ENCODE measurements at places on chromosomes 2 and 18.

DNA sequence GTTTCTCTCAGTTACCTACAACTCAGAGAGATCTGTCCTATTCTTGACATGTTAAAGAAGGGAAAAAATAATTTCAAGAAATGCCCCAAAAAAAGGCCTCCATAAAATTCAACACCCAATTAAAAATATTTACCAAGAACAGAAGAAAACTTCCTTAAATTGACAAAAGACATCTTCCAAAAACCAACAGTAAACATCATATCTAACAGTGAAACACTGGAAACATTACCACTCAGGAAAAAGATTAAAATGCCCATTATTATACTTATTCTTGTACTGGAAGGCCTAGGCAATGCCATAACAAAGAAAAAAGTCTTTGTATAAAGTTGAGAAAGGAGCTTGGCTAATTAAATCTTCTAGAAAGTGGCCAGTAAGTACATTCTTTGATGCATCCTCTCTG lies 7.2 kb downstream of the DTNB start:
- DNase-seq = no peak

DNA sequence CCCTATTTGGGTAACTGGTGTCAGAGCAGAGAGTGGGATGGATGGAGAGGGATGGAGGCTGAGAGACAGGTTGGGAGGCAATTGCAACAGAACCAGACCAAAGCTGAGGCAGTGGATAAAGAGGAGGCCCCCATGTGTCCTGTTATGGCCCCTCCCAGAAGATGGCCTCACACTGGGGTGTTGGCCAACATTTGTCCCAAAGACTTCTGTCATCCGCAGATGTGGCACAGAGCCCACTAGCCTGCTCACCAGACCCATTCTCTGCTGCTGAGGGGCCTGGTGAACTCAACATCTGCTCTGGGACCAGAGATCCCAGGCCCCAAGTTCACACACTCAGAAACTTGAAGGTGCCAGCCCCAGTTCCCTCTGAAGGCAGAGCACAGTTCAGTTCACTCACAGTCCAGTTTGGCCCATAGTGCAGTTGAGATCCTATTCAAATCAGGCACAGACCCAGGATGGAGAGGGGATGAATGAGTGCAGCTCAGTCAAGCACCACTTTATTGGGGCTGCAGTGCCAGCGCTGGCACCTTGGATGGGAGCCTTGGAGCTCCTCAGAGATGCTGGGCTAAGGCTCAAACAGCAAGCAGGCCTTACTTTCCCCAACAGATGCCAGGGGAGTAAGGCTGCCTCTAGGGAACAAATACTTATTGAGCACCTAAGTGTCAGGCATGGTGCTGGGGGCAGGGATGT lies 189.2 kb downstream of the ZBTB7C start:
- DNase-seq = no peak

GRCh38 chr2:50358586-50358985 lies 673.3 kb downstream of the NRXN1 start:
- no peak for DNase-seq

GRCh38 chr2:217694291-217694690 lies 308.5 kb downstream of the TNS1 start:
- no peak for DNase-seq

GRCh38 chr2:71461304-71461671 lies 7.9 kb downstream of the DYSF start:
- DNase-seq = no peak

- DNase-seq = no peak
Observed at GRCh38 chr2:69961496-69961895, at the start of gene ASPRV1. Gene ASPRV1, minus strand, starts transcription at chr2:69961631. Its CDS starts 195 bp downstream, at chr2:69961436.

- no peak for DNase-seq
Observed at GRCh38 chr2:159639071-159639470, 22.7 kb upstream of the BAZ2B start.

DNA sequence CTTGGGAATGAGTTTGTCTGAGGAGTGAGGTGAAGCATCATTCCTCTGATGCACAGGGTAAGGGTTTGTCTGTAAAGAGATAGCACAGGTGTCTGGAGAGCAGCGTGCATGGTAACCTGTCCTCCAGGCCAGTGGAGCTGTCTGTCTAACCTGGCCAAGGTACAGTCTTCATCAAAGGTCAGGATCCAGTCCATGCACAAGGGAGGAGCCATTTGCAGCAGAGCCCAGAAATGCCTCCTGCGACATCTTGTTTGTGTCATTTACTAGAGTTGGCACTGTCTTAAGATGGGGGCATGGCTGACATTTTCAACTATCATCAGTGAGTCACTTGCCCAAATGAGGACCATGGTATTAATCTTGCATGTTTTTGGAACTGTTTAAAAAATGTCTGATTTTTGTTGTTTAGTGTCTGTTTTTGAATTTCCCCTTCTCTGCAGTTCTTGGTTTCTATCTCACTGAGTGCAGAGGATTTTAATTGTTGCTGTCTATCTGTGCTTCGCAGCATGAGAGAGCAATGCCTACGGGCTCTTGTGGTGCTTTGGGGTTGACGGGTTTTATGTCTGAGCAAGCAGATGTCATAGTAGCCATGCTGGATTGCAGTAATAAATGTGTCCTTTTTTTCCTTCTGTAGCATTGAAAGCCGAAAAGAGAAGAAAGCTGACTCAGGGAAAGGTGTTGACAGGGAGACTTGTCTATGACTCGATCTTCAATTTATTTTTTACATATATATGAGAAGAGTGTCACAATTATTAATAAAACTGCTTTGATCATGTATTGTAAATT lies 91.3 kb downstream of the DPP4 start:
- DNase-seq = no peak

DNA sequence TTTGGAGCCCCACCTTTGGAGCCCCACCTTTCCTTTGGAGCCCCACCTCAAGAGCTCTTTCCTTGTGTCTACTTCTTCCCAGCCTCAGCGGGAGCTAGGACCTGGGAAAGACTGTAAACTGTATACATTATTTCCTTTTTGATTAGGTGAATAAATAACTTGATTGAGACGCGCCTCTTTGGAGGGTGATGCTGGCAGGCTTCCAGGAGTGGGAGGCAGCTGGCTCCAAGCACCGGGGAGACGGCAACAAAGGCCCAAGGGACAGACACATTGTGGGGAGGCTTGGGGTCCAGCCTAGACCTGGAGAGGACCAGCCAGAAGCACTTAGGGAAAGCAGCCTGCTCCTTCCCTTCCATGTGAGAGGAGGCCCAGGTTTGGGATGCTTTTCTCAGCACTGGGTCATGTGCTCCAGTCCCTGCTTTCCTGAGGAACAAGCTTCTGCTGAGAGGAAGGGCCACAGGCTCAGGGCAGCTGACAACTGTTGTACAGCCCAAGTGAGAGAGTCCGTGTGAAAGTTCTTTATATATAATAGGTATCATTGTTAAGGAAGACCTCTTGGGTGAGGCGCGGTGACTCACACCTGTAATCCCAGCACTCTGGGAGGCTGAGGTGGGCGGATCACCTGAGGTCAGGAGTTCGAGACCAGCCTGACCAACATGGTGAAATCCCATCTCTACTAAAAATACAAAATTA lies 297.2 kb upstream of the SLC14A2 start:
- no peak for DNase-seq

DNA sequence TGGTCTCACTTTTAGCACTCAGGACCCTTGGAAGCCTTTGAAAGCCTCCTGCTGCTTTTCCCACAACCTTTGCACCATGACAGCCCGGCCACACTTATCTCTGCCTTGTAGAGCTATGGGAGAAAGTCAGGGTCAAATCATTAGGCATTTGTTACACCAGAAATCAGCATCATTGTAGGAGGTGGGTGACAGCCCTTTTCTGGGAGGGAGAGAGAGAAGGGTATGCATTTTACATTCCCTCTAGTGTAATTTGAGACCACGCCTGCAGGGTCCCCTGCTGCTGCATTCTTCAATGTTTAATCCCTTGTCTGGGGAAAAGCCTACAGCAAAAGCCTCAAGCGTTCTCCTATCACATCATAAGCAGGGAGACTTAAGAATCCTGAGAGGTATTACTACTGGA lies 766.8 kb upstream of the FAM98A start:
- no peak for DNase-seq

DNA sequence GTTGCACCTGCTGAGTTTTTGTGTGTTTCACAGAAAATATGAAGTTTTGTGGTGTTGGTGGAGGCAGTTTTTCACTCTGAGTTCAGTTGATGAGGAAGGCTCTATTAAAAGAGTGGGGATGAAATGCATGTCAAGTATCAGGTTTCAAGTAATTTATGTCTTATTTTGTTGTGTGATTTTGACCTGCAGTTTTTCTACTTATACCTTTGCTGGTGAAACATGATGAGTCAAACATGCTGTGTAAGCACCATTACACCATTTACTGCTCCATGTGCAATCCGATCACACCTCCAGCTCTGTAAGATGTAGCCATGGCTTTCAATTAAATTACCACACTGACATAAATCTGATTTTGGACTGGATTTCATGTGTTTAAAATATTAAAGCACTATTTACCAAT lies 174.5 kb upstream of the ZEB2 start:
- DNase-seq = no peak

DNA sequence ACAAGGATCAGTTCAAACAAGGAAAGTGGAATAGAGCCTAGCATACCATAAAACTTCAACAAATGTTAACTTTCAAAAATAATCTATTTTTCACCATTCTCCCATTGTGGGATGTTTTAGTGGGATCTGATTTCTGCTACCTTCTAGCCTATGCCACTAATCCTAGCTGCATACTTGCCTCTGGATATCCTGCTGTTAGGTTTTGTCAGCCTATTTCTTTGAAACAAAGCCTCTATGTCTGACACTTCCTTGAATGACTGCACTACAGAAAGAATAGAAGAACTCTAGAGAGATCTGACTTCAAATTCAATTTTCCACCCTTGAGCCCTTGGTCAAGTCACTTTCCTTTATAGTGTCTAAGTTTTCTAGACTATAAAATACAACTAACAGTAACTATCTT lies 291.5 kb downstream of the PTH2R start:
- no peak for DNase-seq
